NT2/D1 (cell line): ENCODE measurements at places on chromosomes 3 and 15.

- no peak for DNase-seq
Measured at GRCh38 chr3:53811143-53811927, 34.9 kb downstream of the CHDH start.

GRCh38 chr15:63596676-63597037 lies 530 bp upstream of the FBXL22 start:
- DNase-seq, result no peak

DNA sequence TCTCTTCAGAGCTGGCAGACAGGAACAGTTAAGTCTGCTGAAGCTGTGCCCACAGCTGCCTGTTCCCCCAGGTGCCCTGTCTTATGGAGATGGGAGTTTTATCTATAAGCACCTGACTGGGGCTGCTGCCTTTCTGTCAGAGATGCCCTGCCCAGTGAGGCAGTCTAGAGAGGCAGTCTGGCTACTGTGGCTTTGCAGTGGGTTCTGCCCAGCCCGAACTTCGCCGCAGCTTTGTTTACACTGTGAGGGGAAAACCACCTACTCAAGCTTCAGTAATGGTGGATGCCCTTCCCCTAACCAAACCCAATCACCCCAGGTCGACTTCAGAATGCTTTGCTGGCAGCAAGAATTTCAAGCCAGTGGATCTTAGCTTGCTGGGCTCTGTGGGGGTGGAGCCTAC lies 91.2 kb downstream of the SLC25A26 start:
- DNase-seq, result no peak

DNA sequence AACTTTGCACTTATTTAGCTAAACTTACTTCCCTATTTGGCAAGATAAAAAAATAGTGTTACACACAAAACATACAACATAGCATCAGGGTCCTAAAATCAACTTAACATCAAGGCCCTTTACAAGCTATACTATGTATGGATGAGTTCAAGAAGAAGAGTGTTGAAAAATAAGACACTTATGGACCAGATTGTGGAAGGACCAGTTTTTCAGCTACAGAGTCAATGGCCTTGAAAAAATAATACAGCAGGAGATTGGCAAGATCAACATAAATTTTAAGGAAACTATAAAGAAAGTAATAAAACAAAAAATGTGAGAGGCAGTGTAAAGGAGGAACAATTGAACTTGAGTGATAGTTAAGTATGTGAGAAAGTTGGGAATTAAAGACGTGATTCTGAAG lies 66.3 kb upstream of the BBX start:
- DNase-seq, result no peak

GRCh38 chr3:77324105-77324504 lies 284.2 kb downstream of the ROBO2 start:
- DNase-seq, result no peak

DNA sequence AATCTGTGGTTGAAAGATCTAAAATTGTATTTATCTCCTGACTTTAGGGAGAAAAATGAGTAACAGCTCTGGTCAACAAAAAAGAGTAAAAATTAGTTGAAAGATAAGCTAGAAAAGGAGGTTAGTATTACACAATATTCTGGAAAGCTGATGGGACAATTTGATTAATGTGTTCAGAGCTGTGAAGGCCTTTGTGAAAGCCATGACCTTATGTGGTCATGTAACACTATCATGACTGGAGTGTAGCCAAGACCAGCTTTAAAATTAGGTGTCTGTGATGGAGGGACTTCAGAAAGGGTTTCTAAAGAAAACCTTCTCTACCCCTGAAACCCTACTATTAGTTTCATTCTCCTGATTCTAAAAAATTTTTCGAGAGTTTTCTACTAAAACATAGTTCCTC lies 127.2 kb downstream of the NFKBIZ start:
- DNase-seq, result no peak

DNA sequence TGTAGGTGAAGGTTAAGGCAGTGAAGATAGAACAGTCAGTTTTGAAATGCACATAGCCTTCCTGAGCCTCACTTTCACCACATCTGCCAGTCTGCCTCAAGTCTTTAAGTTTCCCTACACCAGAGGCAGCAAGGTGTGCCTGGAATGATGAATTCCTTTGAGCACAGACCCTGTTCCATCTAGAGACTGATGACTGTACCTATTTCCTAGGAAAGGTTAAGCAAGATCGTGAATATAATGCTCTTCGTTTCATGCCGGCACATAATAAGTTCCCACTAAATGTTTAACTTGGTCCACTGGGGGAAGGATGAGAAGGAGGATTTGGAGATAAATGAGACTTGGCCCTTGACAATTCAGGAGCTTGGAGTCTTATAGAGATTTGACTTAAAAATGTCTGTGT lies 141.9 kb downstream of the LPP start:
- DNase-seq, result no peak

DNA sequence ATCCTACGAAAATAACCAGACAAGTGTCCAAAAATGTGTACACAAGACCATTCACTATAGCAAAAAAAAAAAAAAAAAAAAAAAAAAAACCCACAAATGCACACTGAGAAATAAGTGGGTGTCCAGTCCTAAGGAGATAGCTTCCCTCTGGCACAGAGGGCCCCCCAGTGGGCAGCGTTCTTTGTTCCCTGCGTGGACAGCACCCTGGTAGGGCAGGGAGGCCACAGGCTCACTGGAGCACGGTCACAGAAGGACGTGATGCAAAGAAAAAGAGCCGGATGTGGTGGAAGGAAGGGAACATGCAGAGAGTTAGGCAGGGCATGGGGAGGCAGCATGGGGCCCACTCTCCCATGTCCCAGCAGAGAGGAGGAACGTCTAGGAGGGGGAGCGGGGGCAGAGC lies 210.7 kb upstream of the NSMCE3 start:
- no peak for DNase-seq

- no peak for DNase-seq
Measured at GRCh38 chr3:191336833-191337232, 6.5 kb upstream of the UTS2B start.

DNA sequence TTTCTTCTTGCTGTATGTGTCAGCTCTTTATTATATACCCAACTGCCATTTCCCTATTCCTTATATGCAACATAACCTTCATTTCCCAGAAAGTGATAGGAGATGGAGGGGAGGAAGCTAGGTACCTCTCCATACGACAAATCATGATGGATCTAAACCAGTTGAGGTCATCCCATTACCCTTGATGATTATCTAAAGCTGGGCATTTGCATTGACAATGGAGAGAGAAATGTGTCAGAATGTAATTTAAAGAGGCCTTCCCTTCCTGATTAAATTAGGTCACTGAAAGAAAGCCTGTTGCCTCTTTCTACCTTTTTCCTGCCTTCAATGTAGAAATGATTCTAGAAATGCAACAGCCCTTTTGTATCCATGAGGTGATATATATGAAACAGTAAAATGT lies 81.9 kb downstream of the SUCNR1 start:
- DNase-seq, result no peak

DNA sequence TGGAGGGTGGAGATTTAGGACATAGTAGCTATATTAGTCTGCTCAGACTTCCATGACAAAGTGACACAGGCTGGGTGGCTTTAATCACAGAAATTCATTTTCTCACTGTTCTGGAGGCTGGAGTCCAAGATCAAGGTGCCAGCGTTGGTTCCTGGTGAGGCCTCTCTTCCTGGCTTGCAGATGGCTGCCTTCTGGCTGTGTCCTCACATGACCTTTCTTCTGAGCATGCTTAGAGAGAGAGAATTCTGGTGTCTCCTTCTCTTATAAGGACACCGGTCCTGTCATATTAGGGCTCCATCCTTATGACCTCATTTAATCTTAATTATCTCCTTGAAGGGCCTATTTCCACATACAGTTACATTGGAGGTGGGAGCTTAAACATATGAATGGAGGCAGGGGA lies 14.9 kb upstream of the SHC4 start:
- no peak for DNase-seq

- DNase-seq, result no peak
Measured at GRCh38 chr3:108505811-108506210, 4.6 kb downstream of the MYH15 start.

DNA sequence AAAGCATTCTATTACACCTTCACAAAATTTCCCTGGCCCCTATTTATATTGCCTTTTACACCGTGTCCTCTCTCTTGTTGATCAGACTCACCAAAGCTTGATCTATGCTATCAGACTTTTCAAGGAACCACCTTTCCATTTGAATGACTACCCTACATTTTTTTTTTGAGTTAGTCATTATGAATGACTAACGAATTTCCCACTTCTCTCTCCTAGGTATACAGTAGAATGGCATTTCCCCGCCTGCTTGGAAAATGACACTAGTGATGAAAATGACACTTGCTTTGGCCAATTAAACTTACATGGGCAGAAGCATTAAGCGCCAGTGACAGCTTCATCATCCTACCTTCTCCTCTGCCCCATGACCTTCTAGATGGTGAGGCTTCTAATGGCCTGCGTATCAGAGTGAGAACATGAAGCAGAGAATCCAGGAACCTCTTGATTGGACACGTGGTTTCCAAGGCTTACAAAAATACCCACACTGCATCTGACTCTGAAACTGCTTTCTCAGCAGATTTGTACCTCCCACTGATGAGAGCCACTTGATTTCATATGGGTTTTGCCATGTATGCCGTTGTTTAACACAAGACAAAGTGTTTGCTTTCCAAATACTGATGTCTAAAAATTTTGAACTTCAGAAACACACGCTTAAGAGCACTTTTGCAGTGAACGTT lies 370.5 kb downstream of the CTNNB1 start:
- no peak for DNase-seq

GRCh38 chr3:63685340-63685739 lies 32.9 kb downstream of the SNTN start:
- DNase-seq, result no peak

DNA sequence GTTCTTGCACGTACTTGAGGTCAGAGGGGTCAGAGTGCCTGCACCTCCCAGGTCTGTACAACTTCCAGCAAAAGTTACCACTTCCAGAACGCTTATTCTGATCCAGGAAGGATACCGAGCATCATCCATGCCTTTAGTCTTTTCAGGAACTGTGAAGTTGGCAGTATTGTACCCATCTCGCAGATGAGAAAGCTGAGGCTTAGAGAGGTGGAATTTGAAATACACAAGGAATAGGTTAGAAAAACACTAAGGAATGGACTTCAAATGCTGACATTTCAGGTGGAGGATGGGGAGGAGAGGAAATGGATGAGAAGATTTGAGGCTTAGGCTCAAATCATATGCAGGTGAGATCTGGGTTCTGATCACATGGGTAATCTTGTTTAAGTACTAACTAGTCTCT lies 11.2 kb downstream of the ESYT3 start:
- DNase-seq, result no peak

DNA sequence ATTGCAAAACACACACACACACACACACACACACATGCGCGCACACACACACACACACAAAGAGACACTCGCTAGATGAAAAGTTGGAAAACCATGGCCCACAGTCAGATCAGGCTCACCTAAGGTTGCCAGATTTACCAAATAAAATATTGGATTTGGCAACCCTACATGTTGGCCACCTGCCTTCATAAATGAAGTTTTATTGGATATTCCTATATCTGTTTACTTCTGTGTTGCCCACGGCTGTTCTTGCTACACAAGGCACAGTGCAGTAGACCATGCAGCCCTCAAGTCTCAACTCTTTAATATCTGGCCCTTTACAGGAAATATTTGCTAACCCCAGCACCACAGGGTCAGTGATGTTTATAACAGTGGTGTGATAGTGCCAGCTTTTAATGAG lies 445.0 kb upstream of the PROK2 start:
- DNase-seq, result no peak

GRCh38 chr15:51736069-51736468 lies 1.4 kb downstream of the LYSMD2 start:
- no peak for DNase-seq

- peak; percentile 54 for DNase-seq
Measured at GRCh38 chr3:74267588-74268184, 346.8 kb downstream of the CNTN3 start.

- no peak for DNase-seq
Measured at GRCh38 chr15:64842986-64843561, 1.4 kb downstream of the PLEKHO2 start.

DNA sequence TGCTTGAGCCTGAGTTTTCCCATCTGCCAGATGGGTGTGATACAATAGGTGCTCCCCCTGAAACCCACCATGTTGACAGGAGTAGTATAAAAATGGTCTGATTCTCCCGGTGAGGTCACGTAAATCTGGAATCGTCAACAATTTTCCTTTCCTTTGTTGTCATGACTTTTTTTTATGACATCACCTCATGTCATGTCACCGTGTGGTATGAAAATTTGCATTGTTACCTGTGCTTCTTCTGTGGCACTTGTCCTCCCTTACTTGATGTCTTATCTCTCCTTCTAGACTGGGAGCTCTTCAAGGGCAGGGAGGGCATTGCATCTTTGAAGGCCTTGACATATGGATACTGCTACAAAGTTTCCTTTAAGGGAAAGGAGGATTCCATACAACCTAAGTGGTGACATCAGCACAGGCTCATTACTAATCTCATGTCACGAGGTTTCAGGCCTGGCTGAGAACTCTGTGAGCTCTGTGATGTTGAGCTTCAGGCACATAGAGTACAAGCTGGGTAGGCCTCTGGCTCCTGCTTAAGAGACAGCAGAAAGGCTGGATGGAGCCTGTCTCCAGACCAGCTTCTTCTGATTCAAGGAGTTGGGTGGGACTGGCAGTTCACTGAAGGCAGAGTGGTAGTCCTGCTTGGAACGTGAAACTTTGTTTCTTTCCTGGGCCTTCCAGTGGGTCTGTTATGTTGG lies 66.3 kb downstream of the LPP start:
- DNase-seq, result no peak

DNA sequence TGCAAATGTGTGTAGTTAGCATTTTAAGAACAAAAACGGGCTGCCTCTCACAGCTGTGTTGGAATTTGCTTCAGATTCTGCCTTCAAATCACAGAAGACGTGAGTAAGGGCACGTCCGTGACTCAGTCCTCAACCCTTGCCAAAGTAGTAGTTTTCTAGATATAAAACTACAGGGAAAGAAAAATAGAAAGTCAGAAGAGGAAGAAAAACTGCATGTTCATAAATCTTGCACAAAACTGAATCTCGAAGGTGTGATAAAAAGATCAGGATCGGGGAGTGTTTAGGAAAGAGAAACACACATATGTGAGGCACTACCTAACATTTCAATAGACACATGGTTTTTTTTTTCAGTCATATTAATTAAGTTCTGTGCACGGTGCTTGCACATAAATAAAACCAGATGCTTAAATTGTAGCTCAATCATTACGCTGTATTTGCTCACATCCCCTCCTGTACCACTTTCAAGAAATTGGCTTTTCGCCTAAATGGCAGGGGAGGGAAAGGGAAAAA lies 71.7 kb downstream of the P3H2 start:
- no peak for DNase-seq
